Epithelial cell of proximal tubule (primary cell): ENCODE measurements at places on chromosomes 1 and 21.

- DNase-seq = no peak
These were observed 142.5 kb downstream of the TIAM1 start for GRCh38 chr21:31201548-31201947.

GRCh38 chr1:230747890-230748800 lies 957 bp downstream of the CAPN9 start:
- DNase-seq = no peak

GRCh38 chr21:17866590-17866989 lies 47.4 kb upstream of the C21orf91 start:
- DNase-seq = no peak

DNA sequence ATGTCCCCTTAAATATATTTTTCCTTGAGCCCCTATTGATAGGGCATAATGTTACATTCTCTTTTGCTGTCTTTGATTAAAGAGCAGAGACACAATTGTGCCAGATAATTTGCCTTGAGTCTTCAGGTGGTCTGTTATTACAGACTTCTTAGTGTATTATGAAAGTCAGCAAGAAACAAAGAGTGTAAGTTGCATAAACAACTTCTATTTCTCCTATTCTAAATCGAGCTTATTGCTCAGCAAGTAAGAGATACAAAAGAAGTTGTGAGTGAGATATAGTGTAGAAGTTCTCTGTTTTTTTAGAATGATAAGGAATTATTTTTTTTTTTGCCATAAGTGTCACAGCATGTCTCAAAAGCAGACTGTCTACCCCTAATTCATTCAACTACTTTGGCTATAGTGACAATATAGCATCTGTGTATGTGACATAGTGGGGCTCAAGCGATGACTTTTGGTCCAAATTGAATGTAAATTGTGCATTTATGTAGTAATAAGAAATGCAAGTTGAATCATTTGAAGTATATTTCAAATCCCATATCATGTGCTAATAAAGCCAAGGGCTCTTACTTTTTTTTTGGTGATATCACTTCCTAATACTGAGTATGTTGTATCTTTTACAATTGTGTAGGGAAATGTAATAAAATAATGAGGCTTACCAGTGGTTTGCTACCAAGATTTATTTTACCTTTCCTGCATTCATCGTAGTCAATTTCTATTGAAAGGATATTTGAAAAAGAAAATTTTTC lies 81.3 kb downstream of the RGL1 start:
- no peak for DNase-seq

GRCh38 chr21:22885079-22885478 lies 1886.9 kb downstream of the NCAM2 start:
- DNase-seq = no peak

DNA sequence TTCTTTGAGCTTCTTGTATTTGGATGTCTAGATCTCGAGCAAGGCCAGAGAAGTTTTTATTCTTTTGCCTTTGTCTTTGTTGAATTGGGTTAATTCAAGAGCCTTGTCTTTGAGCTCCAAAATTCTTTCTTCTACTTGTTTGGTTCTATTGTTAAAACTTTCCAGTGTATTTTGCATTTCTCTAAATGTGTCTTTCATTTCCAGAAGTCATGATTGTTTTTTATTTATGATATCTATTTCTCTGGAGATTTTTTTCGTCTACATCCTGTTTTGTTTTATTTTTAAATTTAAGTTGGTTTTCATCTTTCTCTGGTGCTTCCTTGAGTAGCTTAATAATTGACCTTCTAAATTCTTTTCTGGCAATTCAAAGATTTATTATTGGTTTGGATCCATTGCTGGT lies 61.8 kb downstream of the DTL start:
- no peak for DNase-seq

GRCh38 chr21:16137106-16137505 lies 407.3 kb downstream of the USP25 start:
- no peak for DNase-seq

DNA sequence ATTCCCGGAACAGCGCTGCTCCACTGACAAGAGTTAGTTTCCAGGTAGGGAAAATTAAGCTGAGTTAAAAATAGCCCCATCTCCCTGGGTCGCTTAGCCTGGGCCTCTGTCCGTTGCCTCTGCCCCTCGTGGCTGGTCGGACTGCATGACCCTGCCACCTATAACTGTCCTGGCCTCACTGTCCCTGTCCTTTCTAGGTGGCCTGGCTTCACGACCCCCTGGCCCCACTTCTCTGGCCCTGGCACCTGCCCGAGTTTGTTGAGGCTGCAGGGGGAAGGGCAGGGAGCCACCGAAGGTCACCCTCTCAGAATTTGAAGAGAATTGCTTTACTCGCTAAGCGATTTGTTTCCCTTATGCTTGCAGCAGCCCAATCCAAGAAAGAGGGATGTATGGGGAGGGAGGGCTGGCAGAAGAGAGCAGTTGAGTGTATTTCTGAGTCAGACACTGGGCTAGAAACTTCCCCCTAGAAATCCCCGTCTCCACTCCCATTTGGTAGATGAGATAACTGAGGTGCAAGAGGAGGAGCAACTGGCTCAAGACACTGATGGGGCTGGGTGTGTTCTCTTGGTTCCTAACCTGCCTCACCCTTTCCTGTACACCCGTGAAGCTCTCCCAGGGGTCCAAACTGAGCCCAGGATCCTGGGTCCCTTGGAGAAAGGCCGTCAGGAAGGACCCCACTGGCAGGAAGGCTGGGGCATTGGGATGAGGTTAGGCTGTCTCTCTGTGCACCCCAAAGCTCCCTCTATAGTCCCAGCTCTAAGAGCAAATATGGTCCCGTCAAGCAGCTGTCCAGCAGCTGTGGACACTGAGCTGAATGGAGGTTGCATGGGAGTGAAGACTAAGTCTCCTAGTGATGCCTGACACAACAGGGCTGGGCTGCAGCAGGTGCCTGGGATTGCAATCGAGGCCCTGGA lies 2.9 kb upstream of the EDN2 start:
- DNase-seq = no peak

- DNase-seq = no peak
These were observed 228.7 kb downstream of the C1orf94 start for GRCh38 chr1:34405266-34405959.

- no peak for DNase-seq
These were observed 51.0 kb upstream of the IKBKE start for GRCh38 chr1:206419250-206419649.

- no peak for DNase-seq
These were observed 588 bp downstream of the FLVCR1 start for GRCh38 chr1:212858461-212859265.

- no peak for DNase-seq
These were observed 426.7 kb downstream of the NPHP4 start for GRCh38 chr1:5565281-5566125.

DNA sequence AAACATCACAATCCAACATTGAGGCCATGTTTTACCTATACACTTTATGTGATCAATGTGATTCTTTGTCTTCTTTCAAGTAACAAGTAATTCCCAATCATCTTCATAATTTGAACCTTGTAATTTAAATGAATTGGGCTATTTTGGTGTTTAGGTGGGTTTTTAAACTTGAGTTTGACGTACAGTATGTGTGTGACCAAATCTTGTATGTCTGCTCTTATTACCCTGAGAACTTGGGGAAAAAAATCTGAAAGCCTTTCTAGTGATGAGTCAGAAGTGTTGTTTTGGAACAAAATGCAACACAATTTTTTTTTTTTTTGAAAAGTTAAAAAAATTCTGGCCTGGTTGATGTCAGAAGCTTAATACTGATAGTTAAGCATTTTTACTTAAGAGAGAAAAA lies 68.5 kb downstream of the HHAT start:
- no peak for DNase-seq

GRCh38 chr1:51648180-51649109 lies 31.6 kb downstream of the OSBPL9 start:
- DNase-seq = no peak

- no peak for DNase-seq
These were observed 39.9 kb upstream of the INSL5 start for GRCh38 chr1:66840929-66841328.

- no peak for DNase-seq
These were observed 175.0 kb downstream of the DAB1 start for GRCh38 chr1:57248830-57249229.

- DNase-seq = no peak
These were observed 52.9 kb downstream of the JAK1 start for GRCh38 chr1:64913361-64914015.

DNA sequence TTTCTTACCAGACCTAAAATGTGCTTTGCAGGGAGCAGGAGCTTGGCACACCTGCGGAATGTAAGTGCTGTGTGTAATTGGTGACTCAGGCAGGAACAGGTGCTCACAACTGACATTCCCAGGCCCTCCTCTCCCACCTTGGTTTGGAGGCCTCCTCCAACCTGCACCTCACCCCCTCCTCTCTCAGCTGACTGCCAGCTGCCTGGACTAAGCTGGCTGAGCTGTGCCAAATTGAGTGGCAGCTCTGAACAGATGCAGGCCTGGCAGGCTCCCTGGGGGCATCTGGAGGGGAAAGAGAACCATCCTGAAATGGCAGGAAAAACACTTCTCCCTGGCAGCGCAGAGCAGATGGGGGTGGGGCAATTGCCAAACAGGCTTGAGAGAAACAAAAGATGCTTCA lies 91.7 kb upstream of the PGBD5 start:
- no peak for DNase-seq

DNA sequence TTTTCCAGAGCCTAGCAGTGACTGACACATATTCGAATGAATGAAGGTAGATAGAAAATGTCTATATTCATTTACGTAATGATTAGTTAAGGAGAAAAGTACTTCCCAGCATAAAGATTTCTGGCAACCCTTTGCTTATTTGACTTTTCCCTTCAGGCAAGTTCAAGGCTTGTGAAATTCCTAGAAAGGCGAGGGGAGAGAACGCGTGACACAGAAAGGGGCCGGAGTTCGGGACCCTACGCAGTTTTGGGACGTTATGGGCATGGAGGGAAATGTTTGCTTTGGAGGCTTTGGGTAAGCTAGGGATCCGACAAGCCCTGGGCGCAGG lies 472 bp upstream of the USP25 start:
- no peak for DNase-seq

DNA sequence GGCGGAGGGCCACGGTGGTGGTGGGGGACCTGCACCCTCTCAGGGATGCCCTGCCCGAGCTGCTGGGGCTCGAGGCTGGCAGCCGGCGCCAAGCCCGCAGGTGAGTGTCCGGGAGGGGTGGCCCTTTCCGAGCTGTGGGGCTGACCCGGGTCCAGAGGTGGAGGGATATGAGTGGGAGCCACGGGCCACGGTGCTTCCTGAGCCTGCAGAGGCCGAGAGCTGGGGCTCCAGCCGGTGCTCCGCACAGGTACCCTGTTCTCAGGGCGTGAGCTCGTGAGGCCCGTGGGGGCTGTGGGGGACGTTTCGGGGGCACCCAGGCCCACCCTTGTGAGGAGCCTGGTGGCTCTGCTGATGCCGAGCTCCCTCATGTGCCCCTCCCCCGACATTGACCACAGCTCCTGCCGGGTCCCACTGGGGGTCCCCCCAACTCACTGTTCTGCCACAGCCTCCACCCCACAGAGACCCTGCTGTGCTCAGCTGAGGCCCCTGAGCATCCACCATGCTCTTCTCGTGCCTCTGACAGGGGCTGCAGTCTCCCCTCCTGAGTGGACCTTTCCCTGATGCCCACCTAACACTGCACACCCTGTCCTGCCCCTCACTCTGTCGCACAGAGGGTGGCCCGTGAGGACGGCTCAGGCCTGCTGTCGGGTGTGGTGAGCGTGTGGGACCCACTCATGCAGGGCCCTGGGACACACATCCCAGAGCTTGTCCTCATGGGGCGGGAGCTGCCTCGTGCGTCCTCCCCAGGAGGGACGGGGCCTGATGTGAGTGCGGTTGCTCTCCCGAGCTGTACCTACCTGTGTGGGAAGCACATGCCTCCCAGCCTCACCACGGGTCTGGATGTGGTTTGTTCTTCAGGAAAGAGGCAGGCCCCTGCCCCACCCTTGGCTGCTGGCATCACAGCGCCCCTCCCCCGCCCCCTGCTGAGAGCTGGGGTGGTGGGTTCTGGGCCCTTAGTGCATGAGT lies 27.5 kb downstream of the SLX9 start:
- no peak for DNase-seq

GRCh38 chr21:28979092-28979491 lies 13.6 kb downstream of the LTN1 start:
- DNase-seq = no peak

DNA sequence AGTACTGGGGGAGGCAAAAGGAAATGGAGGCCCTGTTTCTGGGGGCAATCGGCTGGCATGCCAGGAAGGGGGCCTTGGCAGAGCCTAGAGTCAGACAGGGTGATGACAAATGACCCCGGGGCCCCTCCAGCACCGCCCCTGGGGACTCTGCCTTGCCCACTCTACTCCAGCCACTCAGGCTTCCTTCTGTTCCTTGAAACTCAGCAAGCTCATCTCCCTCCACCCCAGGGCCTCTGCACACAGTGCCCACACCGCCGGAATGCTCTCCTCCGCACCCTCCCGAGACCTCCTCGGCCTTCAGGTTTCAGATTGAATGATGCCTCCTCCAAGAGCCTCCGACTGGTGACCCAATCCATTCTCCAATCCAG lies 122.5 kb upstream of the ZBTB40 start:
- no peak for DNase-seq

DNA sequence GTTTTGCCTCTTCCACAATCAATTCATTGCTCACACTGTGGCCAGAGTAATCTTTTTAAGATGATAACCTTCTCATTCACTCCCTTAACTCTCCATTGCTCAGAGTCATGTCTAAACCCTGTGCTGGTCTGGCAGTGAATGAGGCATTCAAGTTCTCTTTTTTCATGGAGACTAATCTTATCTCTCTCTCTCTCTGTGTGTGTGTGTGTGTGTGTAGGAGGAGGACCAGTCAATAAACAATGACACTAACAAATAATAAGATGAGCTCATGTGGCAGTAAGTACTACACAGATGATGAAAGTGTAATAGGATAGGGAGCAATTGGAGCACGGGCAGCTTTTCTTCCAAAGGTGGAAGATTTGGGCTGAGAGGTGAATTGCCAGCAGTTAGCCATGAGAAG lies 122.0 kb upstream of the B3GALT2 start:
- DNase-seq = no peak

DNA sequence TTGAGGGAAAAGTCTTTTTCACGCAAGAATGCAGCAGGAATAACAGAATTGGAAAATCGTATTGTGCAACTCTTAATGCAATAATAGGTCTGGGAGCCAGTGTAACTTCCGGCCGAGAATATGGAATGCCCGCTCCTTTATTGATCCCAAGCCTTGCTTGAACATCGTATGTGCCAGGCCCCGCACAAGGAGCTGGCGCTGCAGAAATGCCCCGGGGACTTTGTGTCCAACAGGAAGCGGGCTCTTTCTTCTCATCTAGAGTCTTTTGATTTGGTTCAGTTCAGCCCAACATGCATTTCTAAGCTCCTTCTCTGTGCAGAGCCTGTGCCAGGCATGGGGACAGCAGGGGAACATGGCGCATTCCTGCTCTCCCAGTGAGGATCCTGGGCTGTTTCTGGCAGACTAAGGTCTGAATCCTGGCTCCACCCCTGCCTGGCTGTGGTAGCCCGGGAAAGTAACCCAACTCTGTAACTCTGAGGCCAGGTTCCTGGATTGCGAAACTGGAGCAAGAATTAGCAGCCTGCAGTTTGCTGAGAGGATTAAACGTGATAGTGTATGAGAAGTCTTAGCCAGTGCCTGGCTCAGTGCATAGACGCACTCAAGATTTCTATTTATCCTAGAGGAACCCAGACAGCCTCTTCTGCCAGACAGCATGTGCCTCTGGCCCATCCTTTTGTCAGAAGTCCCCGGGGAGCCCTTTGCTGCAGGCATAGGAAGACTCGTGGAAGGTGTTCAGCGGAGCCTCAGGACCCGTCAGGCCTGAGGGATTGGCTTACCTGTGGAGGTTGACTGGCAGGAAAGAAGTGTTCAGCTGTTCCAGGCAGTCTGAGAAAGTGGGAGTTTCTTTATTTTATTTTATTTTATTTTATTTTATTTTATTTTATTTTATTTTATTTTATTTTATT lies 987 bp upstream of the CDCP2 start:
- peak; percentile 7 for DNase-seq

- DNase-seq = peak; percentile 79
These were observed 206.6 kb downstream of the PBX1 start for GRCh38 chr1:164765557-164765956.
